ENCODE measurements at places on chromosomes 1 and 21.

GRCh38 chr1:150972417-150972940 is 2.2 kb downstream of the CERS2 start:
- DNase-seq: no peak

GRCh38 chr1:183870351-183871077 is 65.6 kb downstream of the RGL1 start:
- DNase-seq: no peak

DNA sequence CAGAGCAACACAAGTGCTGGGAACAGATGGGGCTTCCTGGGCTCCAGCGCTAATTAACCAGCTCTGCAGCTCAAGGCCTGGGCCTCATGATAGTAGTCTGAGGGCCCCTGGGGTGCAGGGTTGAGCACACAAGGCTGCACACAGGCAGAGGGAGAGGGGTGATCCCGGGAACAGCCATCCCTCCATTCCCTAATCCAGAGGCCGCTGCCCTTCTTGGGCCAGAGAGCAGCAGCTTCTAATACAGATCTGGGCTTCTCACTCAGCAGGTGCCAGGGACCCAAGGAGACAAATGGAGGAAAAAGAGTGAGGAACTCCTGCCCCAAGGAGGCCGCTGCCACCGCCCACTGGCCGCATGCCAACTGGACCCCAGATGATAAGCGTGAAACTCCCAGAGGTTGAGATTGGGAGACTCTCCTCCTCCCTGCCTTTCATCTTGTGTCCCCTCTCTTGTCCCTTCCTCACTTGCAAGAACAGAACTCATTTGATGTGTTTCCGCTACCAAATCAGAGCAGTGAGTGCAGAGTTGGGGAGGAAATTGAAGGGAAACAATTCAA is 58.0 kb upstream of the IFNAR2 start:
- DNase-seq: no peak

GRCh38 chr1:147600119-147601111 is 59.1 kb downstream of the BCL9 start:
- DNase-seq: no peak

GRCh38 chr21:35332841-35333426 is 283.8 kb upstream of the RUNX1 start:
- DNase-seq: no peak

GRCh38 chr1:208069317-208069716 is 158.4 kb upstream of the CD34 start:
- no peak for DNase-seq

GRCh38 chr21:37251294-37251634 is 15.9 kb downstream of the VPS26C start:
- DNase-seq: no peak
